ENCODE measurements at places on chromosomes 13 and 19. TPM values are rescaled to one million over a fixed set of nuclear protein-coding genes. Genes with fewer than 3 reads are reported as not detected.

- DNase-seq = no peak
Measured at GRCh38 chr13:45206340-45206739, 5.5 kb upstream of the KCTD4 start.

DNA sequence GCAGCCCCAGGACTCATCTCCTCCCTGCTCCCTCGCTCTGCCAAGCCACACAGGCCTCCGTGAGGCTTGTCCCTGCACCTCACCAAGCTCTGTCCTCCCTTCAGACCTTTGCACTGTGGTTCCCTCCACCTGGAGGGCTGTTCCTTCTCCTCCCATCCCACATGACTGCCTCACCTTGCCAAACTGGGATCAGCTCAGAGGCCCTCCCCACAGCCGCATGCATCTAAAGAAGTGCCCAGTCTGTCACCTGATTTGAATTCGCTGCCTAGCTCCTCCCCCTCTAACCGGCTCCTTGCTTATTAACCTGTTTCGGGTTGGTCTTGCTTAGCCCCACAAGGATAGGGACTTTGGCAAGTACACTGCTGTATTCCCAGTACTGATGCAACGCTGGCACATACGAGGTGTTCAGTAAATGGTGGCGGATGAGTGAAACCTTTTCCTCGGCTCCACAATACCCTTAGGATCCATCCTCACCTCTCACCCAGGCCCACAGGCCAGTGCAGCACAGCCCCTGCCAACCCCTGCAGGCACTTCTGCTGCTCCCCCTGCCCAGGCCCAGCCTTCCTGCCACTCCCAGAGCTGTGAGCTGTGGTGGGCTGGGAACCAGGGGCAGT is 4.4 kb downstream of the AKT2 start:
- no peak for DNase-seq

- DNase-seq = no peak
Measured at GRCh38 chr13:78742659-78743058, 83.7 kb upstream of the OBI1 start.

- DNase-seq = no peak
Measured at GRCh38 chr13:59663707-59664106, 500.0 kb downstream of the DIAPH3 start.

DNA sequence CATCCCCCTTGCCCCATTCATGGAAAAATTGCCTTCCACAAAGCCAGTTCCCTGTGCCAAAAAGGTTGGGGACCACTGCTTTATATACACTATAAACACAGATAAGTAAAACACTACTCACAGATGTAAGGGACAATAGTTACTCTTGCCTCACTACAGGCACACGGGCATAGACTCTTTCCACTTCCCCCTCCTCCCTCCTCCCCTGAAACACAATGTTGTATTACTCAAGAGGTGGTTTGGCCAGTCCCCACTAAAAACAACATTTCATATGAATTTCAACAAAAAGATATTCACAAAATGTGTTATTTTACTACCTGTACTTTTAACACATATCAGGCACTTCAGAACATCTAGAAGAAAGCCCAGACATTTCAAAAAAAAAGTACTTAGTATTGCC is 45.1 kb downstream of the EPSTI1 start:
- DNase-seq = no peak

- peak; percentile 81 for DNase-seq
Measured at GRCh38 chr19:290372-291005, 714 bp downstream of the PLPP2 start.

GRCh38 chr13:79625517-79625916 is 144.6 kb downstream of the NDFIP2 start:
- DNase-seq = no peak

GRCh38 chr19:48325265-48325910 is at the start of gene EMP3:
Gene EMP3, plus strand, starts transcription at chr19:48325552. Its CDS starts 1,293 bp downstream, at chr19:48326845.
- peak; percentile 93 for DNase-seq

GRCh38 chr13:32309312-32310133 is 5.6 kb downstream of the ZAR1L start:
- DNase-seq = peak; percentile 14

- peak; percentile 58 for DNase-seq
Measured at GRCh38 chr13:36344173-36344572, 2.0 kb downstream of the SPART start.

- no peak for DNase-seq
Measured at GRCh38 chr13:22103046-22104027, 432.5 kb downstream of the FGF9 start.

- DNase-seq = no peak
Measured at GRCh38 chr13:24842549-24843274, 78.7 kb downstream of the RNF17 start.

- no peak for DNase-seq
Measured at GRCh38 chr13:43495732-43496131, 291.0 kb downstream of the ENOX1 start.

DNA sequence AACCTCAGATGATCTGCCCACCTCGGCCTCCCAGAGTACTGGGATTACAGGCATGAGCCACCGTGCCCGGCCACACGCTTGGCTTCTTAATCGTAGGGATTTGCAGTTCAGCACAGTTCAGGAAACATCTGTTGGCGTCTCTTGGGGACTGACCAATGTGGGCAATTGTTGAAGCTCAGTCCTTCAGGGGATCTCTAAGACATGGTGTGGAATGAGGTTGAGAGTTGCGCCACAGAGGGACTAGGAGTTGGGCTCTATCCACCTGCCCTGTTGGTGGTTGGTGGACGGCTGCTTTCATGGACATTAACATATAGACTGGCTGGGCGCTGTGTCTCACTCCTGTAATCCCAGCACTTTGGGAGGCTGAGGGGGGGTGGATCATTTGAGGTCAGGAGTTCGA is 37.3 kb upstream of the SIN3B start:
- no peak for DNase-seq

DNA sequence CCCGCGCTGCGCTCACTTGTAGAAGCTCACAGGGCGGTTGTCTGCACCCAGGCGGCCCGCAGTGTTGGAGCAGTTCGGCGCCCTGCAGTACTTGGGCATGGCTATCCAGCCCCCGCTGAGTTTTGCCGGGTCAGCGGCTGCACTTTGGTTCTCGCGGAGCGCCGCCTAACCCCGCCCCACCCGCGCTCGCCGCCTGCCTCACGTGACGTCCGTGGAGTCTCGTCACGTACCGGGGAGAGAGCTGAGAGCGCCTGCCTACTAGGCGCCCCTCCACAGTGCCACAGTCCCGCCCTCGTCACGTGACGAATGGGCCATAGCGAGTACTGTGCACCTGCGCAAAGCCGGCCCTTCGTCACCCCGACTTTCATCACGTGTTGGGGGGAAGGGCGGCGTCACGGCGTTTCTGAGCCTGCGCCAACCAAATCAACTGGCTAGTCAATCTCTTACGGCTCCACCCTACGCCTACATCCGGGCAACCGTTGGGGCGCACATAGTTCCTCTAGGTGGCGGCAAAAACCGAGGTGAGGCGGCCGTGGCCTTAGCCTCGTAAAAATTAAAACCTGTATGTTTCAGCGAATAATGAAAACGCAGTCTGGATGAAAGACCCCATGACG is at the start of gene THAP8:
THAP8 (minus strand) TSS at position 167 of the 614 bp plus-strand sequence; CDS start at position 99, 68 bp downstream.
- DNase-seq = peak; percentile 100

GRCh38 chr13:21219036-21219381 is 42.6 kb downstream of the MRPL57 start:
- DNase-seq = no peak

BEST2 gene
- not detected for total RNA-seq

C19orf67 gene
- 1.0 TPM for total RNA-seq

TNFSF13B gene
- 32.9 TPM for total RNA-seq

GJB6 gene
- not detected for total RNA-seq

MADCAM1 gene
- 0.80 TPM for total RNA-seq

All from lung (tissue), 17 donors.